ENCODE measurements at places on chromosomes 5 and 9.

GRCh38 chr5:31291323-31291854, 97.9 kb downstream of the CDH6 start:
- no peak for DNase-seq

DNA sequence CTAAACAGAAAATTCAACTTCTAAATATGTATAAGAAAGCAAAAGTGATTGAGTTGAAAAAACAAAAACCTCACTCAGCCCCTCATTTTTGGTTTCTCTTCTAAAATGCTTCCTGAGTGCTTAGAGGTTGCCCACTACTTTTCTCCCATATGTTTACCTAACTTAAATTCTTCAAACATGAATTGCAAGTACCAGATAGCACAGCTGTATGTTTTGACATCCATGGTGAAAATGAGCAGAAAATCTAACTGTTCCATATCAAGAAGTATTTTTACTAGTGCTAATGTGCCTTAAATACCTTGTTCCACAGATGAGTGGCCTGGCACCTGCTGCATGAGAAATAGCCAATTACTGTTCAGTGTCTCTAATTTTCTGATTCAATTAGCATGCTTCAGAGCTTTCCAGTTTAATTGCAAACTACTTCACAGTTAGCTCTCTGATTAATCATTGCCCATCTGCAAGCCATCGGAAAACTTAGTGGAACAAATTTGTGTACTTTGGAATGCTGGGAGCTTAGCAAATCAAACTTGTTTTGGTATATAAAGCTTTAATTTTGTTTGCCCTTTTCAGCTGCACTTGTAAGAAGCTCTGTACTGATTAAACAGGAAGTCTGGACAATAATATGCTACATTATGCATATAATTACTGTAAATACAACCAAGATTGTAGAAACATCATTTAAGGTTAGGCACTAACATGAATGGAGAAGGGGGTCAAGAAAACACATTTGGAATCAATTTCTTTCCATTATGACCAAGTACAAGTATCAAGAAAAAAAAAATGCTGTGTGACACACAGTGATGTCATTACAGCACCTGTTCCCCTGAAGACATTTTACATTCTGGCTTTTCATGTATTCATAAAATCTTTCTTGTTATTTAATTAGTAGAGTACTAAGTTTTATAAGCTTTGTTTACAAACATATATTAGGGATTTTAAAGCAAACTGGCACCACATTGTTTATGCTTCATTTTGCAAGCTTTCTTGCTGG, 65.6 kb downstream of the POU5F2 start:
- DNase-seq = no peak

GRCh38 chr9:76846297-76846696, 59.6 kb downstream of the PRUNE2 start:
- DNase-seq = no peak

- DNase-seq = no peak
These were observed 1920.2 kb downstream of the MAT2B start for GRCh38 chr5:165425594-165425993.

DNA sequence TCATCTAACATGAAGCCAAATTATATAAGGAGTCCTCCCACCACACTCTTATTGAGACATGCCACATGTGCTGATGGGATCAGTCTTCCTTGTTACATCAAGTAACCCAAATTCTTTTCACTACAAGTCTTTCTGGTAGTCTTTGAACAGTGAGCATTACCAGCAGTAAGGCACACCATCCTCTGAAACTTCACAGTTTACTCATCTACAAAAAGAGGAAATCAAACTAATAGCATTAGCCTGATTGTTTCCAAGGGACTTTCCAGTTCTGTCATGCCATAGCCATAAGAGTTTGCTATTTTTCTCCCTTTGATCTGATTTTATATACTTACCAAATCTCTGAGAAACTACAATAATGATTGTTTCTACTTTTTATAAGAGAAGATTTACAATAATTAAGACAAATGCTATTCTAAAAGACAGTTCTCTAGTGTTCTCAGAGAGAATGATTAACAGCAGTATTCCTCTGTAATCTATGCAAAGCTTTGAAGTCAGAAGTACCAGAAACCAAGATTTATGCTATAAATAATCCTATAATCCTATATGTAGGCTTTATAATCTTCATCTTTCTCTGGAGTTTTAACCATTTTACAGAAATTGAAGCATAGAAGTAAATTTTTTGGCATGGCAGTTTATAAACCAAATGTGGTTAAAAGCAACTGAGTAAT, 166.2 kb upstream of the ACO1 start:
- DNase-seq = no peak

- DNase-seq = no peak
These were observed 234.4 kb upstream of the VLDLR start for GRCh38 chr9:2387166-2387565.

Data from KG1 (cell line).